ENCODE measurements at places on chromosomes 6 and 20.

- no peak for DNase-seq
These were observed 34.5 kb upstream of the DUSP22 start for GRCh38 chr6:257774-258173.

- DNase-seq: no peak
These were observed 176.7 kb upstream of the BTBD3 start for GRCh38 chr20:11740975-11741374.

- DNase-seq: no peak
These were observed 192.5 kb downstream of the EDN1 start for GRCh38 chr6:12482386-12483375.

- no peak for DNase-seq
These were observed 73.5 kb upstream of the DST start for GRCh38 chr6:56716229-56716628.

DNA sequence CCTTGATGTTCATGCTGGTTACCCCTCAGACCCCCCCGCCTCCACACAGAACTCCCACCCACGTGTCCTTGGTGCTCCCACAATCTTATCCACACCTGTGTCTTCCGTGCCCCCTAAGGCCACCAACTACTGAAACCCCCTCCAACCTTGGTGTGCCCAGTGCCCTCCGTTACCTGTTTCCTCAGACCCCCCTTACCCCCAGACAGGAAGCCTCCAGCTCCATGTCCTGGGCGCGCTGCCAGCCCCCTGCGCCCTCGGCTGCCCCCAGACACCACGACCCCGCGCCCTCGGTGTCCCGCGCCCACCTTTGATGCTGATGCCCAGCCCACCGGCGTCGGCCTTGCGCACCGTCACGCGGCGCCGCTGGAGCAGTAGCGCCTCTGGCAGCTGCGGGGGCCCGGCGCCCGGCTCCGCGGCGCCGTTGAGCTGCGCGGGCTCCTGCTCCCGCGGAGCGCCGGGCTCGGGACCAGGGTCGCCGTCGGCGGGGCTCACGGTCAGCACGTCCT lies 504 bp downstream of the SNTA1 start:
- peak; percentile 30 for DNase-seq

GRCh38 chr6:147248859-147249258 lies 44.6 kb downstream of the STXBP5 start:
- DNase-seq: no peak

DNA sequence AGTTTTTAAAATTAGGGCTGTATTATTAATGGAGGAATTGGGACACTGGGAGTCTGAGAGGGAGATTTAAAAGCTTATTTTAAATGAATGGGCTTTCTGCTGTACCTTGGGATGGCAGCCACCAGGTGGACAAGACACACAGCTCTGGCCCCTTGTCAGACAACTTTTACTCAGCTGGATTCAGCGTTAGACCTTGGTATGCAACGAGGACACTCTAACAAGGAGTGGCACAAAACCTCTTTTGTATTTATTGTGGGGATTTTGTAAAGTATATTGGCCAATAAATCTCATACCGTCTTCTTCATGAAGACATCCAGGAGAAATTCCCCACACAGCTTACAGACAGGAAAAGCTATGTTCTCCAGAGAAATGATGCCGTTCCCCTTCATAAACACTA lies 105.7 kb downstream of the LCA5 start:
- no peak for DNase-seq

- DNase-seq: no peak
These were observed 84.5 kb upstream of the QKI start for GRCh38 chr6:163329991-163330390.

DNA sequence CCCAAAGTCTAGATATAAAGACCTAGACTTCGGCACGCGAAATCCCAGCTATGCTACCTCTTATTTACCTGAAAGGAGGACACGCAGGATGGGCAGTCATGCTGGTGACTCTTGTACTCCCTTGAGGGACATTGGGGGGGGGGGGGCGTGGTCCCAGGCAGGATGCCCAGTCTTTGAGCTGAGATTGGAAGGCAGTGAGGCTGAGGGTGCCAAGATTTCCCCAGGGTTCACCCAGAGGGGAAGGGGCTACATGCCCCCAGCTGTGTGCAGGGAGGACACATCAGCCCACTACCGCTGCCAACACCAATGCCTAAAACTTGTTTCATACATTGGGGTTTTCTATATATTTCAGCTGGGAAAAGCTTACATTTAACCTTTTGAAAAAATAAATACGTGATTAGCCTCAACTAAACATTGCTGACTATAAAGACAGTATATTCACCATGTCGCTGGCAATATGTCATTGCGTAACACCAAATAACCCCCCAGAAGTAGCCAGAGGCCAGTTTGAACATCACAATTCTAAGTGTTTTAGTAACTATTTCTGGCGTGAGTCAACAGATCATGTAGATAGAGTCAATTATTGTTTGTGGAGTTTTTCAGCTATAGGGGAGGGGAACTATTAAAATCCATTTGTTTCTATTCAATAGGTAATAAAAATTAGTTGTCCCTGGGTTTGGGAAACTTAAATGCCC lies 21.6 kb downstream of the MGME1 start:
- DNase-seq: no peak

DNA sequence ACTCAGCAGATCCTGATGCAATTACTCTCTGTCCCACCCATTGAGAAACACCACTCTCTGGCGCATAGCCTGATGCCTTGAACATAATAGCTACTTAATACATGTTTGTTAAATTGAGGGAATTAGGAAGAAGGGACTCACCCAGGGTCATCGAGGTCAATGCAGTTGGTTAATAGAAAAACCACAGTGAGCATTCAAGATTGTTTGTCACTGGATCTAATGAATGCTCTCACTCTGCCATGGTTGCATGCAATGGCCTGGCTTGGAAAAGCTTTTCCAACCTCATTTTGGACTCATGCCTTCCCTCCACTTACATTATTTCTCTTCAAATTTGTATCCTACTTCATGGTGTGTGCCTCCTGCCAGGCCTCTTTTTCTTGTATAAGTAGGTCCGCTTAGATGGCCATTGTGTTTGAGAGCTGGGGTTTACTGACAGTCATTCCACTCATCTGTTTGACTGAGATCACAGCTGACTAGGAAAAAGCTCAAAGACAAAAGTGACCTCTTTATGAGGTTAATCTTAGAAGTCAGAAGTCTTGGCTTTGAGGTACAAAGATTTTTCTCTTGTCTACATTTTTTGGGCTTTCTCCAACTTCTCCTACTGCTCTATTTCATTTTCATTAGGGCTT lies 154.8 kb upstream of the RAB32 start:
- no peak for DNase-seq

DNA sequence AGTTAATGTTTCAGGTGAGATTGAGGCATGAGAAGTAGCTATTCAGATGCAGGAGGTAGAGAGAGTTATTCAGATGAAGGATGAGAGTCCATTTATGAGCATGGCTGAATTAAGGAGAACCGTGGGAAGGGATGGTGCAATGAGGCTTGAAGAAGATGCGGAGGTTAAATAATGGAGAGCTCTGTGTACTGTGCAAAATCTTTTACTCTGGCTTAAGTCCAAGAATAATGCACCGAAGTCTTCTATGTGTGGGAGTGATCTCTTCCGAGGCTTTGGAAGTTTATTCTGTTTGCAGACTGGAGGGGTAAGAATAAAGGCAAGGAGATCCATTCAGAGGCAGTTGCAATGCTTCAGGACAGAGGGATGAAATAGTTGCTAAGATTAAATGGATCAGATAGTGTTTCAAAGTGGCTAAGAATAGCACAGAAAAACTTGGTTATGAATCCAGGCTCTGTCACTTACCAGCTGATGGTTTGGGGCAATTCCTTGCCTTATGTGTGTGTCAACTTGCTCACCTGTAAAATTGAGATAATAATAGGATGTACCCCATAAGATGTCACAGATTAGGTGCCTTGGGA lies 467.1 kb downstream of the HDGFL1 start:
- DNase-seq: no peak

- no peak for DNase-seq
These were observed 33.9 kb downstream of the SUN5 start for GRCh38 chr20:32970115-32970972.

DNA sequence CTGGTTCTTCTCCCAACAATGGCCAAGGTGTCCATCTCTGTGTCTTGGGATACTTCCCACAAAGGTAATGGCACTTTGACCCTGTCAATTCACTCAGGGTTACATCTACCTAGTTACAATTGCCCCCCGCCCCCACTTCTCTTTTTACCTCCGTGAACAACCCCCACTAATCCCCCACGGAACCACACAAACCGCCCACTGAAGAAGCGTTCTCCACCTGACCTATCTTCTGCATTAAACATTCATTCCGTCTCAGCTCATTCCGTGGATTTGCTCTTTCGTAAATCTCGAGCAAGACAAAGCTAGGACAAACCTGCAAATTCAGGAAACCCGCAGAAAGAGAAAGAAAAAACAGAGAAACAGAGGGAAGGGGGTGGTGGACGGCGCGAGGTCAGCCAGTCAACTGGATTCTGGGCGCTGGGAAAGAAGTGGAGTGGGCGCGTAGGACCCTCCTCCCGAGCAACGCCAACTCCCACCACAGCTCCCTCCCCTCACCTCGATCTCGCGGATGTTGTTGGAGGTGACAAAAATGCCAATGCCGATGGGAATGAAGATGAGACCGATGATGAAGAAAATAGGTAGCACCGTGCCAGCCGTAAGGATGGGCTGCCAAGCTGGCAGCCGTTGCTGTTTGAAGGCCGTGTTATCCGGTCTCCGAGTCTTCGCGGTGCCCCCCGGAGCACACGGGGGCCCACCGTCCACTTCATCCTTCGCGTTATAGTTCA lies 523 bp downstream of the TMEM30A start:
- no peak for DNase-seq

GRCh38 chr6:87481931-87482330 lies 9.2 kb downstream of the SLC35A1 start:
- DNase-seq: no peak

DNA sequence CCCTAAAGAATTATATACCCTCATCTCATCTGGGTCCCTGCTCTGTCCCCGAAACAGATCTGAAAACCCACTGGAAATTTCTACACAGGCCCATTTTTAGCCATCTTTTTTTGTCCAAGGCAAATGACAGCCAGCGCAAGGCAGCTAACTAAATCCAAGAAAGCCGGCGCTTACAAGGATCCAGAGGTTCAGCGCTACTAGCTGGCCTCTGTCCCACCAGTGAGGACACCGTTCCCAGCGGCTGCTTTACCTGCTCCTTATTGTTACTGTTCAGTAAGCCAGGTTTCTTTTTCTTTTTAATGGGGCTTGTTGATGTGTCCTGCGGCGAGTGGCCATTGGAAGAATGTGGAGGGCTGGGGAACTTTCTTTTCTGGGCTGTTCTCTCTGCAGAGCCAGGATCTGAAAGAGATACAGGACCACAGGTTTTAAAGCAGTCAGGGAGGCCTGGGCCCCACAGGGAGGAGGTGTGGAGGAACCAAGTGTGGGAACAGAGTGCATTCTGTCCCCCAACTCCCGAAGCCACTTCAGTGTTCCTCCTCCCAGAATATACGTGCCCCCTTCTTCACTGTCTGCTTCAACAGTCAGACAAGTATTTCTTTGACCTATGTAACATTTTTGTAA lies 46.6 kb downstream of the ZMYND8 start:
- DNase-seq: no peak
